NCI-H146 (cell line): ENCODE measurements at places on chromosomes 4 and X.
A peak's percentile ranks its signal among the peaks of the same experiment; 100 is the strongest.

DNA sequence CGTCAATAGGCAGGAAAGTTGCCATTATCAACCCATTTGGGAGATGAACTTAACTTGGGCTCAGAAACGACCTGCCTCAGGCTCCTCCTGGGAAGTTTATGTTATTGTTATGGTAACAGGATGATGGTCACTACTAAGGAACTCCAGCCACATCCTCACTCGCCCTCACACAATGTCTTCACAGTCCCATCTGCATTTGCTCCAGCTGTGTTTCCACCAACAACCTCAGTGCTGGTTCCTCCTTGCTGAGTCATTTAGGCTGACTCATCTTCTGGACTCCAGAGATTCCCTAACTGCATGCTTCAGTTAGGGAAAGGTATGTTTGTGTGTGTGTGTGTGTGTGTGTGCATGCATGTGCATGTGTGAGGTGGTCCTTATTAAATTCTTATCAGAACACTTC, 293.4 kb upstream of the BOD1L1 start:
- no peak for DNase-seq

DNA sequence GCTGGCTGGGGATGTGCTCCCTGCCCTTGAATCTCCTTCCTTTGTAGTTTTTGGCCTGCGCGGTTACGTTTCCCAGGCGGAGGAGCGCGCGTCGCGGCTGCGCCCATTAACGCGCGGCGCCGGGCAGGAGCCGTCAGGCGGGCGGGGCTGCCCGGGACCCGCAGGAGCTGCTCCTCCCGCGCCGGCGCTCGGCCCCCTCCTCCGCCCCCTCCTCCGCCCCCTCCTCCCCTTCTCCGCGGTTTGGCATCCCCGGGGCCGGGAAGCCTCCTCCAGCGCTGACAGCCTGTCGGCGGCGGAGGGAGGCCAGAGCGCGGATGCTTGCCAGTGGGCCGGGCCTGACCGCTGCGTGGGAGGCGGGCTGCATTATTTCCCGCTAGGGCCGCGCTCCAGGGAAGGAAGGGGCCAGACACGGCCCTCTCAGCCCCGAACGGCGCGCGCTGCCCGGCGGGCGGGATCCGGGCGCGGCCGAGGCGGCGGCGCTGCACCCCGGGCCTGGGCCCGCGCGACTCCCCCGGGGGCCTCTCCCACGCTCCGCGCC, at the start of gene DCLK2:
Gene DCLK2, plus strand, starts transcription at position 405 of the 538 bp plus-strand sequence. CDS start 583 bp downstream, outside the sequence.
- peak; percentile 79 for DNase-seq

DNA sequence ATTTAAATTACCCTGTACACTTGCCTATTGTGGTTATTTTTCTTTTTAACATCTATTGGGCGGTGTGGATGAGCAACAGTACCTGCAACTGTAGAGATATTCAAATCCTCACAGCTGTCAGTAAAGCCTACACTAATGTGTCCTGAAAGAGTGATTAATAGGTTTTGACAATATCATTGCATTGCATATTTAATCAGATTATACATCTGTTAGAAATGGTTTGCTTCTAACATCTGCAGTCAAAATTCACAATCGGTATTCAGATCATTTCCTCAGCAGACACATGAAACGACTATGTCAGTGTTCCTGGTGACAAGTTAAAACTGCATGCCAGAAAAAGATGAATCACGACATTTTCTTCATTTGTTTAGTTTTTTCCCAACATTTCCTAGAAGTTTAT, 254.6 kb upstream of the EPHA5 start:
- no peak for DNase-seq

DNA sequence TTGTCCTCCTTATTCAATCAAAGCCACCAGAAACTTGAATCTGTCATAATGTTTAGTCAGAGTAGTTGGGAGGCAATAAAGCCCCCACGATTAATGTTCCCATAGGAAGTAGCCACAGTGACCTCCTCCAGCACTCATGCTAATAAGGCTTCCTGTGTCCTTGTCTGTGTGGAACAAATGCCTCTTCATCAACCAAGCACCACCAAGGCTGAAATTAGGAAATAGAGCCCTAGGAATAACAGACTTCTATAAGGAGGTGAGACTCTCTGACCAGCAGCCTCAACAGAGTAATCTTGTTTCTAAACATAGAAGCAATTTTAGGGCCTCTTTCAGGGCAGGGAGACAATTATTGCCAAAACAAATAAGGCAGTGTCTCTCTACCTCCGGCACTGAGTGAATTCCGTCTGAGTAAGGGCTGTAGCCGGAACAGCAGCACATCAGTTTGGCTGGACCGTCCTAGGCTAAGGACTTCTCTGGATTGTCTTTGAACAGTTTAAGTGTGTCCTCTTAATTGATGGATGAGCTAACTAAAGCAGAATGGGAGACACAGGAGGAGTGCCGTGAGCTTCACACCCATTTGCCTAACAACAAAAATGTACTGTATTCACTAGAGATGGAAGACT, 329.2 kb upstream of the HAND2 start:
- no peak for DNase-seq

DNA sequence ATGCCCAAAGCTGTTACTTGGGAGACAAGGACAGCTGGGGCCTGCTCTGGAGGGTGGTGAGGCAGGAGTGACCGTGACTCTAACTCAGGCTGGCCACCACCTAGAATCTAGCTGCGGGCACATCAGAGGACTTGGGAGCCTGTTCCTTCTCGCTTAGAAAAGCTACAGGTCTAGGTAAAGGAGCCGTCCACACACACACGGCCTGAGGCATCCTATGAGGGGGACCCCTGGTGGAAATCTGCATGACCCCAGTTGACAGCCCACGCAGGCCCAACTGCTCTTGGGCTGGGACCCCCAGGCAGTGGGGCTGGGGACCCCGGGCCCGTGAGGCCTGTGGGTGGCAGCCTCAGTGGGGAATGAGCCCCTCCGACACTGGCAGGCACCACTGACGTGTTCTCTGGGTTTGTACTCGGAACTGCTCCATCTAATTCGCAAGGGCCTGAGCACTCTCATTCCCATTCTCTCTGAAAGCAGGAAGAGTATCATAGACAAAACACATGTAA, 75.6 kb downstream of the ACOX3 start:
- DNase-seq: no peak

DNA sequence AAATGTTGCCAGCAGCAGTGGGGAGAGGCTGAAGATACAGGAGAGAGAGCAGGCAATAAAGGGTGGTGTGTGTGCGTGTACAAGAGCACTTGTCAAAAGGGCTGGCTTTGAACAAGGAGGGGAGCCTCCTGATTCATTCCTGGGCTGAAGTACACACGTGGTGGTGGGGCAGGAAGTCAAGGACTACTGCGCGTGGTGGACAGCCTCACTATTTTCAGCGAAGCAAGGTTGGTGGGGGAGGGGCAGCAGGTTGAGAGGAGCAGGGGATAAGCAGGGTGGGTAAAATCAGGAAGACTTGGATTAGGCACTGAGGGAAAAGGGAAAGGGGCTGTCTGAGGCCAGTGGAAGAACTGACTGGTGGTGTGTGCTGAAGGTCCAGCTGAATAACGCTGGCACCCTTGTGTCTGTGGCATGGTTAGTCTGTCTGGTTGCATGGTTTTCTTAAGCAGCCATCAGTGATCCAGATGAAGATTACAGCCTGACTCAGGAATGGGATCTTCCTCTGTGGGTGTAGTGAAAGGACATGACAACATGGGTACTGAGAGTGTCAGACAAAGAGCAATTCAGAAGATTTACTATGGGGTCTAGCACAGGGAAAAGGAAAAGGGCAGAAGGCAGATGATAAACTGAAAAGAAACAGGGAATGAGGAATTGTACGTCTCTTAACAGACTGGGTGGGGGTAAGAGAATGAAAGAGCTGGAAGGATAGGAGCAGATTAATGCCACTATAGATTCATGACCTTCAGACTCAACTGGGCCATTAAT, 149.8 kb downstream of the CHM start:
- DNase-seq: no peak

GRCh38 chr4:160562661-160563060, 1459.8 kb downstream of the RAPGEF2 start:
- DNase-seq: no peak

DNA sequence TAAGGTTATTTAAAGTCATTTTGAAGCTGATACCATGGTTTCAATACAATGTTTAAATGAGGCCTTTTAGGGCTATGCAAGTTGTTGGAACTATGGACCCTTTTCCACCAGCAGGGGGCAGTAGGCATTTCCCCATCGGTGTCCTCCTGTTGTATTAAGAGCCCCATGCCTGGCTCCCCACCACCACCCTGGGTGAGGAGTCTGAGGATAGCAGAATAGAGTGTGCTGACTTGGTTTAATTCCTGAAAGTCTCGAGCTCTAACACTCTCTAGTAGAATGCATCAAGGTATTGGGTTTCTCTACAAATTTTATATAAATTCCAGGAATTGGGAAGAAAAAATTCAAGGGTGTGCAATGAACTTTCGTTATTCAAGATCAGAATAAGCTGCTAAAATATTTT, 234.8 kb upstream of the JADE1 start:
- DNase-seq: peak; percentile 17

- DNase-seq: no peak
Measured at GRCh38 chr4:120704538-120704937, 218.0 kb downstream of the PRDM5 start.

DNA sequence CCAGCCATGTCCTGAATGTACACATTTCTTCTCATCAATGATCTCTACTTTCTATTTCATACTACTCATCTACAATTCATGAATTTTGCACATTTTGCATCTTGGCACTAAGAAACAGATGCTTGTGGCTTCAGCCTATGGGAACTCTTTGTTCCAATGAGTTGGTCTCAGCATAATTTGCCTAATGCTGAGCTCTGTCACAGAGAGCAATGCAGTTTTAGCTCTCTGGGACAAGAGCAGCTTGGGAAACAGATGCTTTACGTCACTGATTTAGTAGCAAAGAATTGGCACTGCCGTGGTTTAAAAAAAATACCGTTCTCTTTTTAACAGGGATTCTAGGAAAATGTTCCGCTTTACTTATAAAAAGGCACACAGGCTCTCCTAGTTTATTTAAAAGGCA, 162.4 kb downstream of the WDFY3 start:
- no peak for DNase-seq

- DNase-seq: no peak
Measured at GRCh38 chr4:44563496-44563895, 87.9 kb downstream of the YIPF7 start.

- no peak for DNase-seq
Measured at GRCh38 chr4:89166971-89167475, 55.7 kb downstream of the TIGD2 start.

DNA sequence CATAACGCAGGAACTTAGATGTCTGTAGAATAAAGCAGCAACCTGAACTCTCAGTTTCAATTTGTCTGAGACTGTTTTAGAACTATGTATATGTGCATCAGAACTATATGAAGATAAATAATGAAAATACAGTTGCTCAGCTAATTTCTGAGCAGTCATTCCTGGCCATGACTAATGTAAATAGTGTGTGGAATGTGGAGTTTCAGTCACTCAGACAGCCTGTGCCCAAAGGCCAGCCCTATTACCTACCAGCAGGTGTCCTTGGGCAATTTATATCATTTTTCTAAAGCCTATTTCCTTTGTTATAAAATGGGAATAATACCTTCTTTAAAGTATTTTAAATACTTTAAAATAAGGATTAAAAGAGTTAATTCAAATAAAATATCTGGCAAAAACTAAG, 56.0 kb upstream of the RELL1 start:
- no peak for DNase-seq

- no peak for DNase-seq
Measured at GRCh38 chrX:39117101-39117500, 315.8 kb downstream of the MID1IP1 start.

GRCh38 chrX:45527834-45528233, 327.2 kb upstream of the DIPK2B start:
- DNase-seq: no peak

- DNase-seq: peak; percentile 96
Measured at GRCh38 chr4:81808011-81808672, 336.4 kb upstream of the RASGEF1B start.

DNA sequence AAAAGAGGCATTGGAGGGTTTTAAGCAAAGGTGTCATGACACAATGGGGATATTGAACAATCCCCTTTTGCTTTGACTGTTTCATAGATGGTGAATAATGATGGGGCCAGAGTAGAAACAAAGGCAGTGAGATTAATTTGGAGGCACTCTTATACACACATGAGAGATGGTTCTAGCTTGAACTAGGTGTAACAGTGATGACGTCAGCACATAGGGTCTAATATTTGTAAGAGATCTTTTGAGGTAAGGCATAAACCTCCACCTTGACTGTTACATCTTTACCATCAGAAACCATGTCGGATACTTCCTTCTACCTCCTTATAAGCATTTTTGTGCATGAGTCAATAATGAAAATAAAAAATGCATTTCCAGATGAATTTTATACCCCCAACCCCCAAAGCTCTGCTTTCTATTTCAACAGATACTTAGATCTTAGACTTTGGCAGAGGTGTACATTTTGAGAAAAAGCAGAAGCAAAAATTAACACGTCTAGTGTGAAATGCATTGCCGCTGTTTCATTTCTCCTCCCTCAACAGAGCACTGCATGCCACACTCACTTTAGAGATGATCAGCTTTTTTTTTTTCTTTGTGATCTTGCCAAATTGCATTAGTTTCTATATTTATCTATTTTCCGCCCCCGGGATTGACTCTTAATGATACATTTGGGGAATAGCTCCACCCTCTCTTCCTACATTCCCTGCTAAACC, 87.2 kb downstream of the HS3ST1 start:
- DNase-seq: no peak

DNA sequence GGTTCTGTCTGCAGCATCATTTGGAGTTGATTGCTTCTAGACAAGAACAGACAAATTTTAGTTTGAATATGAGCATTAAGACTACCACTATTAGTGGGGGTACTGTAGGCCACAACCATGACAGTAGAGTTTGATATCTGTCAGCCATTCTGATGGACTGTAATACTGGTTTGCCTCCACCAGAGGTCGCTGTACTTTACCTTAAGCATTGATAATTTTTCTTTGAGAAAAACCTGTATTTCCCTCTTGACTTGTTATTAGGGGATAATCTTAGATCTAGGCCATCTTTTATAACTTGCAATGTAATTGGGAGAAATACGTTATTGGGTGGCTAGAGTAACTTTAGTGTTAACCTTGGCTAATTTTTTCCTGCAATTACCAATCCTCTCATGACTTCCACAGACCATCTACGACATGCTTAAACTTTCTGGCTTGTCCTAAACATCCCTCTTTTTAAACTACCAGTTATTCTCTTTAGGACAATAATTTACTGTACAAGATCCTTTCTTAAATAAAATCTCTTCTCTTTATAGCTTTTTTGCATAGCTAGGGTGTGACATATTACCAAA, 562.4 kb downstream of the MAGEB5 start:
- no peak for DNase-seq

DNA sequence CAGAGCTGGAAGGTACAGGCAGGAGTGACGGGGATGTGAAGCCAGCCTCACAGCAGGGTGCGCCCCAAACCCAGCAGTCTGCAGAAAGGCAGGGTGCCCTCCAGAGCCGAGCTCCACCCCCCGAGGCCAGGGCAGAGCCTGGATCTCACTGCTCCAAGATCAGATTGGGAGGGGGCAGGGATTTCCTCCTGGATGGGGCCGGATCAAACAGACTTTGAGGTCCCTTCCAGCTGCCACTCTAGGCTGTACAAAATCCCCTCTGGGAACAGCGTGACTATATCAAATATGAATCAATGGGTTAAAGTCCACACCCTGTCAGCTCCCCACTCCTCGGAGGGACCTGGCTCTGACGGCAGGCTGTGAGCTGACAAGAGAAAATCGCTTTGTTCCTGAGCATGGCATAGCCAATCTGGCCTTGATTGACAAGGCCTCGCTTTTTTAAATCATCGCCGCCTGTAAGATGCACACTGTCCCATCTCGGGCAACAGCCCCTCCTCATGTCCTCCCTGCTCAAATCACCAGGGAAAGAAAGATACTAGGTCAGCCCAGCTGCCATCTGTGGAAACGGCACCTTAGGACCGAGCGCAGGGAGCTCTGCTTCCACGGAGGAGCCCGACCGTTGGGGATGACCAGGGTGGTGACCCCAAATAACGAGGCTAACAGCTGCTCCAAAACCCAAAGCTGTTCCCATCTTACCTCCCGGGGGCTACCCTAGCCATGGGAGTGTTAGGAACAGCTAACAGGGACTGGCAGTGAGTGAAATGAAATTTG, 39.9 kb downstream of the PSAPL1 start:
- DNase-seq: no peak
